ENCODE measurements at places on chromosomes 11 and 22. TPM values are rescaled to one million over a fixed set of nuclear protein-coding genes. Genes with fewer than 3 reads are reported as not detected.

The KRTAP5-2 gene
- total RNA-seq = not detected

DNA sequence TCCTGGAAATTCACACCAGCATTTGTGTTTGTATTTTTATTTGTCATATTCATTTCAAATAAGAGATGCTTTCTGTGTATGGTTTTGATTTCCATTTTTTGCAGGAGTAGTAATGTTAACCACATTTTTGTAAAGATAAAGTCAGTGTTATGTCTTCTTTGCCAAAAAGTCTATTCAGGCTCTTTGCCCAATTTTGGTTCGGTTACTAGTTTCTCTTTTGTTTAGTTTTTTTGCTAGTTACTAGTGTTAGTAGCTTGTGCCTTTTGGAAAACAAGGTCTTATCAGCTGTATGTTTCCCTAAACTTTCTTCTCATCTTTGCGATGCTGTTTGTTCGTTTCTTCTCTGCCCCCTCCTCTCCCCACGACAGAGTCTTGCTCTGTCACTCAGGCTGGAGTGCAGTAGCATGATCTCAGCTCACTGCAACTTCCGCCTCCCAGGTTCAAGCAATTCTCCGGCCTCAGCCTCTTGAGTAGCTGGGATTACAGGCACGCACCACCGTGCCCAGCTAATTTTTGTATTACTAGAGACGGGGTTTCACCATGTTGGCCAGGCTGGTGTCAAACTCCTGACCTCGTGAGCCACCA lies 112.3 kb upstream of the GRK3 start:
- H3K27me3 ChIP-seq = no peaks in the 10 kb centered on the region
- H3K36me3 ChIP-seq = no peaks in the 10 kb centered on the region
- H3K4me3 ChIP-seq = no peak overlapping the region
- peaks cover 8% of the 10 kb centered on the region for H3K4me1 ChIP-seq

DNA sequence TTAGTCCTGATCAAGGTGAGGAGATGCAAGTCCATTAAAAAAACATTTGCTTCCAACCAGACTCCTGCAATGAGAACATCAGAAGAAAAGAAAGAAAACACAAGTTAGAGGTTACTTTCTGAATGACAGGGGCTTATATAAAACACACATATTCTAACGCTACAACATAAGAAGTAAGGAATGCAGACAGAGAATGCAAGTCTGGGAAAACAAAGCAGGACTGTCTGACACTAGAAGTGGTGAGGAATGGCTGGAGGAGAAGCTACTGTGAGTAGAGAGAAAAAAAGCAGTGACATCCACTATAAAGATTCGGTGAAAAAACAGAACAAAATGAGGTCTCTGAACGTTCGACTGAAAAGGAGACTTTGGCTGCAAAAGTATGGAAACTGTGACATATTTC lies 12.3 kb downstream of the TMEM216 start:
- peaks cover 5% of the 10 kb centered on the region for H3K36me3 ChIP-seq
- no peak overlapping the region for H3K27ac ChIP-seq
- no peaks in the 10 kb centered on the region for H3K27me3 ChIP-seq
- no peak for DNase-seq
- H3K4me3 ChIP-seq = no peak overlapping the region

GRCh38 chr11:75547617-75548058 lies 14.4 kb upstream of the SERPINH1 start:
- H3K27me3 ChIP-seq = no peaks in the 10 kb centered on the region
- no peaks in the 10 kb centered on the region for H3K4me1 ChIP-seq
- H3K4me3 ChIP-seq = no peak overlapping the region
- H3K36me3 ChIP-seq = no peaks in the 10 kb centered on the region

DNA sequence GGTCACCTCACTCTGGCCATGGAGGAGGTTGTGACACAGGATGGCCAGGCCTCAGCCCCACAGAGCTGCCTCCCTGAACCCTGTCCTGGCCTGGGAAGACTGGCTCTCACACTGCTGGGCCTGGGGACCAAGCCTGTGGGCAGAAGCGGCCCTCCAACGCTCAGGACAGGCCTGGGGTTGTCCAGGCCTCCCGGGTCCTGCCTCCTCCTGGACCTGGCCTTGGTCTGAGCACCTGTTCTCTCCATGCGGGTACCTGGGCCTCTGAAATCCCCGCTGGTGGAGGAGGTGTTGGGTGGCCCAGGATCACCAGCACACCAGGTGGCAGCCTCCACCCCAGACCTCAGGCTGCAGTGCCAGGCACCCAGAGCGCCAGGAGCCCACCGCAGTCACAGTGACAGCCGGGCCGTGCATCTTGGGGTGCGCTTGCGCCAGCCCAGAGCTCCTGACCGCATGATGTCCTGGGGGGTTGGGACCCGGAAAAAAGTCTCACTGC lies 16.1 kb upstream of the PIM3 start:
- H3K36me3 ChIP-seq = no peaks in the 10 kb centered on the region
- peak overlapping the region; percentile 97 for H3K27ac ChIP-seq
- H3K4me1 ChIP-seq = peaks cover 38% of the 10 kb centered on the region
- H3K4me3 ChIP-seq = no peak overlapping the region
- no peak for DNase-seq

DNA sequence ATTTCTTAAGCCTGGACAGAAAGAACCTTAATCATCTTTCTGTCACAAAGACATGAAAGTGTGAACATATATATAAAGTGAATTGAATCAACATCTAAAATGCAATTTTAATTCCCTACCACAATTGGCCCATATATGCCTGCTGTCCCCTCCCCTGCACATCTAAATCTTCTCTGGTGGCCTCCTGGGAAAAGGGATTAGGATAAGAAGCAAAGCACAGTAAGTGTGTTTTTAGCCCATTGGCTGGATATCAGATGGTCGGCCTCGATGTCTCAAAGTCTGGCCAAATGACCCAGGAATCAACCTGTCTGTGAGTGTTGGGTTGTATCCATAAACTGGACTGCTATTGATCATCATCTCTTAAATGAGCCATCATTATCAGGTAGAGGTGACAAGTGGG lies 5.8 kb downstream of the MMP3 start:
- no peaks in the 10 kb centered on the region for H3K36me3 ChIP-seq
- H3K27ac ChIP-seq = no peak overlapping the region
- H3K27me3 ChIP-seq = peaks cover 3% of the 10 kb centered on the region
- H3K4me3 ChIP-seq = no peak overlapping the region
- no peak for DNase-seq
- H3K4me1 ChIP-seq = no peaks in the 10 kb centered on the region

DNA sequence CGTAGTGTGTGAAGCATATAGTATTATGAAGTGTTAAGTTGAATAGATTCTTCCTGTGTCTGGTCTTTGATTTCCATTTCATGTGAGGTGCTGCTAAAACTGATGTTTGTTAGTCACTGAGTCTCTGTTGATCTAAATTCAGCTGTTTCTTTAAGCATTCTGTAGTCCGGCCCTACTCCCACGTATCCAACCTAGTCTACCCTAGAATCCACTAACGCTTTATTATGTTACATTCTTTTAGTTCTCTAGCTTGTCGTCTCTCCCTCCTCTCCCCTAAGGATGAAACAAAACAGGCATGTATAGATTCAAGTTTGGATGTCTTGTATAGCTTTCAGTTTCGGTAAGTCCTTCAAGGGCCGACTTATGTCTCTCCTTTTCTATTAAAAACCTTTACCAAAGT lies 4.1 kb downstream of the WEE1 start:
- H3K4me1 ChIP-seq = peaks cover 15% of the 10 kb centered on the region
- H3K4me3 ChIP-seq = peak overlapping the region; percentile 39
- no peaks in the 10 kb centered on the region for H3K36me3 ChIP-seq

The FOLR1 gene
- total RNA-seq = not detected

DNA sequence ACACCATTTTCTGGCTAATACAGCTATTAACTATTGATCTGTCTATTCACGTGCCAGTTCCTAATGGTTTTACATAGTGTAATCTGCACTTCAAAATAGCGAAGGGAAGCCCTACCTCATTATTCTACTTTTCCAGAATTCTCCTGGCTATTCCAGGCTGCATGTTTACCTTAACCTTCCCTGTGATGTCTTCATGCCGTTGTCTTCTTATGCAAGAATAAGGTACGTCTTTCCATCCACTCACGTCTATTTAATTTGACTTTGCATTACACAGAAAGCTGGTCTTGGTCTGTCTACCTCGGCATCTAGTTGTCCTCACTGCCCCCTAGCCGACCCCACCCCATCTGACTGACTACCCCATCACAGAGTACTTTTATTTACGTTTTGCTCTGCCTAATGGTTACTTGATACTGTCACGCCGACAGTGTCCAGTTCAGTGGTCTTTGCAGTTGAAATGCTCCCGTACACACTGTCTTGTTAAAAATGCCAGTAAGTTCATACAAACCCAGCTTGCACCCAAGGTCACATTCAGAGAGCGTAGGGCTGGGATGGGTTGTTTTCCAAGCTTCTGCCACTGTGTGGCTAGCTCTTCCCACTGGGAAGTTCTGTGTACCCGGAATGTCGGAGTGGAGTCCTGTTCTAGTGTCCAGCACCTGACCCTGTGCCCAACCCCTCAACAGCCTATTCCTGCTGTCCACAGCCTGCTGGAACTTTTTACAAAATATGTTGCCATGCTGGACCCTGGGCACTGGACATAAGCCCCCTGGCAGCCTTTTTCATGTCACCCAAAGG lies 15.0 kb downstream of the NEAT1 start:
- H3K4me3 ChIP-seq = no peak overlapping the region
- H3K27ac ChIP-seq = no peak overlapping the region
- H3K36me3 ChIP-seq = peaks cover 54% of the 10 kb centered on the region
- no peaks in the 10 kb centered on the region for H3K27me3 ChIP-seq
- no peak for DNase-seq

The CCDC116 gene
- 0.16 TPM for total RNA-seq

- H3K4me1 ChIP-seq = peaks cover 23% of the 10 kb centered on the region
- H3K36me3 ChIP-seq = peaks cover 14% of the 10 kb centered on the region
- H3K27me3 ChIP-seq = no peaks in the 10 kb centered on the region
- no peak overlapping the region for H3K4me3 ChIP-seq
- DNase-seq = no peak
Measured at GRCh38 chr22:46660604-46661201, 40.5 kb downstream of the GRAMD4 start.

DNA sequence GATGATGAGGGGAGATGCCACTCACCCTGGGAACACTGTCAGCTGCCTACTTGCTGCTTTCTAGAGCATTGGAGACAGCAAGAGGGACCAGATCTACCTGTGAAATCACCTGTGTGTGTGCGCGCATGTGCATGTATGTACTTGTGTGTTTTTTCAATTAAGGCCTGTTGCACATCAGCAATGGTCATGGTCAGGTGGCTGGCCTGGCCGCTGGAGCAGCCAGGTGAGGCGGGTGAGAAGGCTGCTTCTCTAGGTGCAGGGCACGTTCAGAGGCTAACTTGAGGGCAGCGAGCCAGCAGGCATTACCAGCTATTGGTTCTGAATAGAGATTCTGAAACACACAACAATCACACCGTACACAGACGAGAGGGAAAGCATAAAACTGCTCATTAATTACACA lies 65.1 kb downstream of the PARVG start:
- H3K27me3 ChIP-seq = peaks cover 61% of the 10 kb centered on the region
- H3K4me1 ChIP-seq = no peaks in the 10 kb centered on the region
- H3K27ac ChIP-seq = no peak overlapping the region
- H3K36me3 ChIP-seq = no peaks in the 10 kb centered on the region

DNA sequence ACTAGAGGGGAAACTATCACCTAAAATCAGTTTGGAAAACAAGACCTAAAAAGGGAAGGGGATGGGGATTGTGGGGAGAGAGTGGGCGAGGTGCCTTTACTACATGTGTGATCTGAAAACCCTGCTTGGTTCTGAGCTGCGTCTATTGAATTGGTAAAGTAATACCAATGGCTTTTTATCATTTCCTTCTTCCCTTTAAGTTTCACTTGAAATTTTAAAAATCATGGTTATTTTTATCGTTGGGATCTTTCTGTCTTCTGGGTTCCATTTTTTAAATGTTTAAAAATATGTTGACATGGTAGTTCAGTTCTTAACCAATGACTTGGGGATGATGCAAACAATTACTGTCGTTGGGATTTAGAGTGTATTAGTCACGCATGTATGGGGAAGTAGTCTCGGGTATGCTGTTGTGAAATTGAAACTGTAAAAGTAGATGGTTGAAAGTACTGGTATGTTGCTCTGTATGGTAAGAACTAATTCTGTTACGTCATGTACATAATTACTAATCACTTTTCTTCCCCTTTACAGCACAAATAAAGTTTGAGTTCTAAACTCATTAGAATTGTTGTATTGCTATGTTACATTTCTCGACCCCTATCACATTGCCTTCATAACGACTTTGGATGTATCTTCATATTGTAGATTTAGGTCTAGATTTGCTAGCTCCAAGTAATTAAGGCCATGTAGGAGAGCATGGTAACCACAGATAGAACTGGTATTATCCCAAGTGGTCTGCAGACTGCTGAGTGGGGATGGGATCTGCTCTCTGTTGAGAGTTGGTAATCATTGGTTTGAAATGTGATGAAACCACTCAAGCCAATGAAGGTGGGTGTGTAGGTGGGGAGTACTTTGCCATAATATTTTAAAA lies 3.6 kb downstream of the NEAT1 start:
- H3K36me3 ChIP-seq = no peaks in the 10 kb centered on the region
- H3K27me3 ChIP-seq = no peaks in the 10 kb centered on the region
- peak overlapping the region; percentile 92 for H3K4me3 ChIP-seq
- DNase-seq = no peak
- peak overlapping the region; percentile 95 for H3K27ac ChIP-seq

GRCh38 chr22:46150034-46150654 lies at the start of gene PPARA:
Gene PPARA, plus strand, starts transcription at chr22:46150526. Its CDS starts 47,858 bp downstream, at chr22:46198384.
- H3K4me1 ChIP-seq = peaks cover 4% of the 10 kb centered on the region
- DNase-seq = peak; percentile 71
- no peaks in the 10 kb centered on the region for H3K27me3 ChIP-seq
- peak within 1 kb of the TSS; percentile 60 for H3K27ac ChIP-seq

The TRPM5 gene
- 0.18 TPM for total RNA-seq

GRCh38 chr11:103257360-103257759 lies 148.1 kb downstream of the DYNC2H1 start:
- H3K36me3 ChIP-seq = no peaks in the 10 kb centered on the region
- no peak overlapping the region for H3K4me3 ChIP-seq
- DNase-seq = no peak
- H3K27ac ChIP-seq = no peak overlapping the region
- no peaks in the 10 kb centered on the region for H3K27me3 ChIP-seq

The OR4A16 gene
- not detected for total RNA-seq

- DNase-seq = no peak
- H3K4me1 ChIP-seq = no peaks in the 10 kb centered on the region
- H3K36me3 ChIP-seq = no peaks in the 10 kb centered on the region
- no peak overlapping the region for H3K4me3 ChIP-seq
Measured at GRCh38 chr11:94142308-94143281, 14.0 kb downstream of the PANX1 start.

- no peak overlapping the region for H3K27ac ChIP-seq
- no peaks in the 10 kb centered on the region for H3K36me3 ChIP-seq
- peaks cover 3% of the 10 kb centered on the region for H3K27me3 ChIP-seq
- H3K4me1 ChIP-seq = peaks cover 9% of the 10 kb centered on the region
Measured at GRCh38 chr11:74280494-74280893, 30.9 kb downstream of the P4HA3 start.

All from T-cell (primary cell).